T-helper 22 cell (primary cell): ENCODE measurements at places on chromosomes 2 and 18.

GRCh38 chr2:224983712-224984554 lies 58.3 kb downstream of the DOCK10 start:
- DNase-seq, result no peak

DNA sequence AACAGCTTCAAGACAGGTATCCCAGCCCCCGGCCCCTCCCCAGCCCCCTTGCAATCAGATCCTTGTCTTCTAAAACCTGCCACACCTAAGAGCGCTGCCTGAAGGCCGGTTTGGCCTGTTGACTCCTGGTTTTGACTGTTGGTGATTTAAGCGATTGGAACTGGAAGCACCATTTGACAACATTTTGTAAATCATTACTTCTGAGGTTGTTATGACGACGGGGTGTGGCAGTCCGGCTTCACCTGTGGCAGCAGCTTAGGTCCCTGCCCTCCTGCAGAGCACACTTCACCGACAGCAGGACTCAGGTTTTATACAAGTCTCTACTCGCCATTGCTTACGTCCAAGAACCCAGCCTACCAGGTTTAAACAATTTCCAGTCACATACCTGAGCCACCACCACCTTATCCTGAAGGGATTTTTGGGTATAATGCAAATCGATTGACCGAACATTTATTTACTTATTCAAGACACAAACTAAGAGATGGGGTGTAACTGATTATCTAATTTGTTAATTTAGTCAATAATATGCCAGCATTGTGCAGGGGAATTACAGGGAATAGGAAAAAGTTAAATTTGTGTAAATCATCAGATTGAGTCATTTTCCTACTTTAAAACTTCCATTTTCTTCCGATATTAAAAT lies 707 bp upstream of the DGUOK start:
- no peak for DNase-seq

GRCh38 chr18:47908592-47908991 lies 21.9 kb downstream of the SMAD2 start:
- DNase-seq, result no peak

GRCh38 chr2:76268484-76268883 lies 557.8 kb upstream of the GCFC2 start:
- no peak for DNase-seq

GRCh38 chr2:239966853-239967552 lies 58.1 kb downstream of the NDUFA10 start:
- DNase-seq, result no peak

DNA sequence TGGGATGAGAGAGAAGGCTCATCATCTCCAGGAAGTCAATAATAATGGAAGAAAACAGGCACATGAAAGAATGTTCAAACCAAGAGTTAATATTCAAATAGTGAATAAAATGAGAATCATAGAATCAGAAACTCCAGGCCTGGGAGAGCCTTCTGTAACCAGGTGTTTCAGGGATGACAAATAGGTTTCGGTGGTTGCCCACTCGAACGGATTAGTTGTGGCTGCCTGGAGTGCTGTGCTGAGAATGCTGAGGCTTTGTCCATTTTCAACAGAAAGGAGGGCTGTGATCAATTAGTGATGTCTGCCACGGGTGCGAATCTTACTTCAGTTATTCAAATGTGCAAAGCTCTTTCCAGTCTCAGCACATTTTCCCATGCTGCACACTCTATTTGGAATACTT lies 227.3 kb downstream of the INSIG2 start:
- no peak for DNase-seq

DNA sequence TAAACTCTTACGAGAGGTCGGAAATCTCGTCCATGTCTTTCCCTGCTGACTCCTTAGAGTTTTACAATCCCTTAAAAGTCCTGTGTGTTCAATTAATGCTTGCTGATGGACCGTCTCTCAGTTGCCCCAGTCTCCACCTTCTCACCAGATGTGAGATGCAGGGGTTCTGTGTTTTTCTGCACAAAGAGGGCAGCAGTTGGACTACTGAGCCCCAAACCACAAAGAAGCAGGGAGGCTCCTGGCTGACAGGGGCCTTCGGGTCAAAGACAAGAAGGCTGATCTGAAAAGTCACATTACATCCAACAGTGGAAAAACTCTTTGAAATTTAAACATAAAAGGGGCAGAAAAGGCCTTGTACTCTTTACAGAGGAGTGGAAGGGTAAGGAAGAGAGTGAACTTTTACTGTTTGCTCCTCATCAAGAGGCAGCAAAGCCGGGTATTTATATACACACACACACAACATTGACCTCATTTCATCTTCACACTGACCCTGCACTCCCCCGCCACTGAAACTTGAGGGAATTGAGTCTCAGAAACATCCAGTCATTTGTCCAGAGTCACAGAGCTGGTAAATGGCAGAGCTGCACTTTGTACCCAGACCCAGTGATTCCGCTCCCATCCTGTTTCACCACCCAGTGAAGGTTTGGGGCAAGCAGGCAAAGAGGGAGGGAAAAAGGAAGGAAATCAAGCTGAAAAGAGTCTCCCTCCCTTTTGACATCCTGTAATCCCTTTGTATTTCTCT lies 23.7 kb downstream of the MRPL33 start:
- DNase-seq, result no peak

DNA sequence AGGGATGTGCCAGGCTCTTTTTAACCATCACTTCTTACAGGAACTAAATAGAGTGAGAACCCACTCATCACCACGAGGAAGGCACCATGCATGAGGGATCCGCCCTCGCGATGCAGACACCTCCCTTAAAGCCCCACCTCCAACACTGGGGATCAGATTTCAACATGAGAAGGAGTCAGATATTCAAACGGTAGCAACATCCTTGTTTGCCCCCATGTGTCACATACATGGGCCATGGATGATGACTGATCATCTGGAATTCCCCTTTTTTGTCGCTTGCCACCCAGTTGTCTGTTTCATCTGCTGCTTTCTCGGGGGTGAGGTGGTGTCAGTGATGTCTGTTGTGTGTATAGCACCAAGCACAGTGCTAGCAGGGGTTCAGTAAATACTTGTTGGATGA lies 57.9 kb downstream of the NCK2 start:
- peak; percentile 75 for DNase-seq

GRCh38 chr2:64930258-64930671 lies 58.9 kb upstream of the SLC1A4 start:
- no peak for DNase-seq

GRCh38 chr18:6414723-6415417 lies at the start of gene L3MBTL4:
Gene L3MBTL4, minus strand, starts transcription at chr18:6414911. Its CDS starts 103,286 bp downstream, at chr18:6311625.
- DNase-seq, result no peak

- peak; percentile 60 for DNase-seq
Measured at GRCh38 chr2:24049485-24050021, at the start of gene FKBP1B. Gene FKBP1B, plus strand, starts transcription at chr2:24049741. Its CDS starts 109 bp downstream, at chr2:24049850.

DNA sequence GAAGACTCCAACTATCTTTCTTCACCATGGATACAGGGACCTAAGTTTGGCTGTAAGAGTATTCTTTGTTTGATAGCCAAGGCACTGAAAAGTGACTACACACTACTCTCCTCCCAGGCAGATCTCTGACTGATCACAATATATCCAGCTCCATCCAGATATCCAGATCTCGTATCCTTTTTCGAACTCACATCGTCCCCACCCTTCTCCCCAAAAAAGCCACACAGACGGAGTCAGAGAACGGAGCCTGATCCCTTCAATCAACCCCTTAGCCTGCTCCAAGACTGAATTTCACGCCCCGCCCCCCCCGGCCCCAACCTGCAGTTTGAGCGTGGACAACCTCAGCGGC lies 533 bp downstream of the DHX57 start:
- no peak for DNase-seq

DNA sequence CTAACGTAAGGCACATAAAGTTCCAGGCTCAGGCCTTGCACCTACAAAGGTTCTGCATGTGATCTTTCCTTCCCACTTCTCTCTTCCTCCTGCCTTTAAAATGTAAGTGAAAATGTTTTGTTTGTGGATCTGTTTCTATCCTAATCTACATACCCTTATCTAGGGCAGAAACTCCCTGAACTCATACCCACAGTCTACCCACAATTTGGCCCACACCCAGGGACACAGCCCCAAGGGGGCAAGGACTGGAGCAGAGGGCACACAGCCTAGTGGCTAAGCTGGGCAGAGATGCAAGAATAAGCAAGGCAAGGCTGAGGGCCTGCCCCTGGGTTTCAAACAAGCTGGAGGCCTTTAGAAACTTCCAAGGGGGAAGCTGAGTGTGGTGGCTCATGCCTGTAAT lies 71.0 kb downstream of the HS1BP3 start:
- no peak for DNase-seq

DNA sequence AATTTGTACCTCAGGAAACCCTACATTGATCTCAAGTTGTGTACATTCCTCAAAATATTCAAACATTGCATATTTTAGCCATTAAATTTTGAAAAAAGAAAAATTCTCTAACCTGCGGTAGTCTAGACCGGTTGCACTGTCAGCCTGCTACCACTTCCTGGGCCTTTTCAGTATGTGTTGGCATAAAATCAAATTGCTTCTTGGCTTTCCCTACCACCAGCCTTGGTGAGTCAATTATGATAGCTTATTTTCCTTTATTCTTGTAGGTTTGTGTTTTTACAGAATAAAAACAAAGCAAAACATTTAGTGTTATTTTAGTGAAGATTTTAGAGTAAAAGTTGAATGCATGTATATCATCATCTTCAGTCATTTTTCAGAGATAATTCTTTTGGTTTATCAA lies 61.2 kb downstream of the FAM171B start:
- DNase-seq, result no peak

DNA sequence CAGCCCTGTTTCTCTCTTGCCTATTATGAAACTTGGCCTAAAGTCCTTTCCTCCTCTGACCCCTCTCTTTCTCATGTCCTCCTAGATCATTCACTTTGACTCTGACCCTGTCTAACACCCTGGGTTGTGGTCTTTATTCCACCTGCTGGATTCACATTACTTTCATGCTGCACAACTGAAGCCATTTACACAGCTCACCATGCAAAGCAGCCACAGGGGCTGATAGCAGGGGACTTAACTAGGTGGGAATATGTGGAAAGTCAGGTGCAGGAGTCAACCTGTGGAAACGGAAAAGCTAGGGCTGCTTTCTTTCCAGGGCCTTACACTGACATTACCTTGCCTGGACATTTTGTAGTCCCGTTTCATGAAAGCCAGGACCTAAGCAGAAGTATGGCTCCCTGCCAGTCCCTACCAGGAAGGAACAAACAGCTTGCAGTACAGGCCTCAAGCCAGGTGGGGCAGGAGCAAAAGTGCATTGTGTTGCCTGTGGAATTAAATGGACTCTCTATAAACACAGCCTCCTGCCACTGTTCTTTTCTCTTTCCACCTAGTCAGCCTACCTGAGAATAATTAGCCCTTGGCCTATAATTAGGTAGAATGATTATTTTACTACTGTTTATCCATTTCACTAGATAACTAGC lies 11.8 kb downstream of the MAPRE3 start:
- DNase-seq, result no peak

DNA sequence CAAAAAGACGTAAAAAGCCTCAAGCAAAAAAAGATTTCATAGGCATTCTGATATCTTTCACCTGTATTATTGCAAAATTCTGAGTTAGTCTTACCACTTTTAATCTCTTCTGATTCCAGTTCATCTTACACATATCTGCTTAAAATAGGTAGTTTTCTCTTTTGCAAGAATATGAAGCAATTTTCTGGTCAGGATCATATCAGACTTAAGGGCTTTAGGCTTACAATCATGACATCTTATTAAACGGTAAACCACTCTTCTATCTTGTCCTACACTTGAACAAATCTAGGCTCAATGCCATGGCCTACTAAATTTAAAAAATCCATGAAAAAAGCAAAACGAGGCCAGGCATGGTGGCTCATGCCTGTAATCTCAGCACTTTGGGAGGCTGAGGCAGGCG lies 50.1 kb upstream of the GAREM1 start:
- no peak for DNase-seq

DNA sequence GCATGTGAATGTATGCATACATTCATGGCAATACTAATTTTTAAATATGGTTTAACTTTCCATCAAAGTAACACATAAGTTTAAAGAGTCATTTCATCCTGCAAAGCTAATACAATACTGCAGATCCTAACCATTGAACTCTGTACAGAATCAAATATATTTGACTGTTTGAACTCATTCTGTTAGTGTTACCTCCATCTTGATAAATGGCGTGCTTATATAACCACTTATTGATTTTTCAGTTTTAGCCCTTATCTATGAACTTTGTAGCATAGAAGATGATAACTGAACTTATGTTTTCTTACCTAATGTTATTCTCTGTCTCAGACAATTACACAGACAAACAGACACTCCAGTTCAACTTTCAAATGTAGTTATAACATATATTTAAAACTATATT lies 731.0 kb upstream of the LRATD1 start:
- DNase-seq, result no peak

DNA sequence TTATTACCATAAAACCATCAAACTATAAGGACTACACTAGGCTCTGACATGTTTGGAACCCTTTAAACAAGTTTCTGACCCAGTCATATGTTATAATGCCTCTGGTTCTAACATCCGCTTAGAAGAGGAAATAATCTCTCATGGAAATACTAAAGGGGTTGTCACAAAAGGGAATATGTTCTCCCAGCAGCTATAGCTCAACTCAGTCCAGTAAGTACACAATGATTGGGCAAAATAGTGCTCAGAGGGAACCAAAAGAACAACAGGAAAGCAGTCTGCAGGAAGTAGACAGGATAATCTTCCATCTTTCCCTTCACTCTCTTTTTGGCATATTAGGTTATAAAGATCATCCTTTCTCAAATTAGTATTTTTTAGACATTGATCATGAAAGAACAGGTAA lies 4.3 kb downstream of the SRBD1 start:
- no peak for DNase-seq

- no peak for DNase-seq
Measured at GRCh38 chr2:121355488-121355887, 70.5 kb upstream of the TFCP2L1 start.

DNA sequence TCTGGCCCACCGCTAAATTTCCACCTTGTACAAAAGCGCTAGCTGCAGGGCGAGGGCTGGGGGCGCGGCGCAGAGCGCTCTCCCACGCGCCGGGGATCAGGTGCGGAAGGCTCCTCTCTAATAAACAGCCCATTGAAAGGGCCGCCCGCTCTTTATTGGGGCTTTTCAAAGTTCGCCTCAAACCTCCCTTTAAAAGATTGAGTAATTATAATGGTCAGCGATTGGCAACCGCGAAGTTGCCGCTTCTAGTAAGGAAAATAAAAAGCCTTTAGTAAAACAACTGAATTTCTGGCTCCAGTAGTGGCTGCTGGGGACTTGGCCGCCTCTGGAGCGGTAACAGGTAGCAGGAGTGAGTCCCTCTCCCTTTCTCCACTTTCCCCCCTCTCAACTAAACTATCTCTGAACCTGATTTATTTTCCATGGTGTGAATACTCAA lies 755 bp downstream of the NEUROD1 start:
- DNase-seq, result no peak

GRCh38 chr2:151166410-151166809 lies 95.3 kb downstream of the RBM43 start:
- no peak for DNase-seq

DNA sequence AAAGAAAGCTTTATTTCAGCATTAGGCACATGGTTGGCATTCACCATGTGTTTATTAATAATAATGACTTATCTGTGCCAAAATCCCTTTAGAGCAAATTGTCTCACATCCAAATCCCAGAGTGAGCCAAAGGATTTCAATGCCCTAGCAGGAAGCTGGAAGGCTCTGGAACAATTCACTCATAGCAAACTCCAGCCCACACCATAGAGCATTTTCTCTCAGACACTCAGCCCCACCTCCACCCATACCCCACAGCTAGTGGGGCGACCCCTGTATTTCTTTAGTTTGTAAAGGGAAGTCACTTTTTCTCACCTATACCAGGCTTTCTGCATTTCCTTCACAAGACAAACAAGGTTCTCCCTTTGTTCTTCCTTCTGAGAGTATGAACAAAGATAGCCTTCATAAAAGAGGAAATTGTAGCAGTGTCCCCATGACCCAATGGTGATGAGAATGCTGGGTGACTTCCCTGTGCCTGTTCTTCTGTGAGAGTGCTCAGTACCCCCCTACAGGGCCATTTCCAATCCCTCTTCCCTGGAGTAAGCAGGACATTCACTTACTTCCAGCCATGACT lies 100.1 kb upstream of the APCDD1 start:
- no peak for DNase-seq
